Activated CD4-positive, alpha-beta T cell treated with anti-CD3 and anti-CD28 coated beads, Interleukin-2, amount 50 U/mL, for 48 hours (primary cell): ENCODE measurements at places on chromosomes 4 and X.
A peak's percentile ranks its signal among the peaks of the same experiment; 100 is the strongest.

DNA sequence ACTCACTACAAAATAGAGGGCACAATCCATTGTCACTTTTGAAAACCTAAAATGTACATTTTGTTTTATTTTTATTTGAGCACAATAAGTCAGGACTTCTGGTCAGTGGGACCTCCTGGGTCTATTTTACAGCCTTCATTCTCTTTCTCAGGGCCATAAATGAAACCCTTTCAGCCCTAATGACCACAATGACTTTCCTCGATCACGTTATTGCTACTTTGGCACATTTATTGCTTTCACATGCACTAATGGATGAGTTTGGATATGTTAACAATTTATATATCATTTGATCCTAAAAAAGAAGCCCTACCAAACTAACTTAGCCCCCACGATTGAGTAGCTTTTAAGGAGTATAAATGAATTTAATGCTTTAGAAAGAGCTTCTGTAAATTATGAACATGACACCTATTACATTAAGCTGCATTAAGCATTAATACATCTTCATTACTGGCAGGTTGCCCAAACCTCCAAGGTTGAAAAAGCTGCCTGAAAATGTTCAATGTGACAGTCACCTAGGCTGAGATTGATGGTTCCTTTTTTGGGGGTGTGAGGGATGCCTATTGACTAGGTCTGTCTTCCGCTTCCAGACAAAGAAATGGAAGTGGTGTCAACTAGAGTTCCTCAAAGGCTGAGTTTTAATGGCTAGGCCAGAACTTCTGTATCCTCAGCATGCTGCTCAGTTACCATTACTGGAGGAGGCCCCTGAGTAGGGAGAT, 296.4 kb downstream of the GPAT3 start:
- no peak for DNase-seq

GRCh38 chrX:106246511-106246910, 78.4 kb downstream of the PWWP3B start:
- DNase-seq = no peak

- no peak for DNase-seq
These were observed 122.5 kb downstream of the MAGEE1 start for GRCh38 chrX:76550016-76550415.

DNA sequence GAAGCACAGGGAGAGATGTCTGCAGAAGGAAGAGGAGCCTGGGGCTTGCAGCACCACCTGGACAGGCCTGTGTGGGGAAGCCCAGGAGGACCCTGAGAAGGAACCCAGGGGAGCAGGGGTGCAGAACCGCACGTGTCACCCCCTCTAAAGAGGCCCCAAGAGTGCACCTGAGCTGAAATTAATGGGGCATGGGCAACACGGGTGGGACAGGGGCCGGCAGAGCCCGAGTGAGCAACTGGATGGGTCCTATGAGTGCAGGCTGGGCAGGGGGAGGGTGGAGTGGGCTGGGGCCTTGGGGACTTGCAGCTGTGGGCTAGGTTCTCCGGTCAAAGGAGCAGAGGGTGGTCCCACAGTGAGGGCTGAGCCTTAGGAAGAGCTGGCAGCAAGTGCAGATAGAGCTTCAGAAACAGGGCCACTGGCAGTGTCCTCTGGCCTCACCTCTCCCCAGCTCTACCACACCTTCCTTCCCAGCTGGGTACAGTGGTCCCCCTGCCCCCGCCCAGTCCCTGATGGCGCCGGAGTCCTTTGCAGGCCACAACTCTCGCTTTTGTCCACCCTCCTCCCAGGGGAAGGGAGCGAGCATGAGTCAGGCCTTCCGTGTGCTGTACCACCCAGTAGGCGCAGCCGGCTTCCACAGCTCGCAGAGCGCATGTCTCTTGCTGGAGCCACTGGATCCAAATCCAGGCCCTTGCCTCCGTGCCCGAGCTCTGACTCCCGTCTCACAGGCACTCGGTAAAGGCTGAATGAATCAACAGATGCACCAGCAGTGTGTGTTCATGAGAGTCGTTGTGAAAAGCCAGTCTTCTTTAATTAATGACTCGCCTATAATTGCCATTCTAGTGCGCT, 131.6 kb downstream of the HMX1 start:
- DNase-seq = no peak

GRCh38 chr4:15659768-15660570, 4.8 kb upstream of the FBXL5 start:
- DNase-seq = no peak

GRCh38 chr4:108527723-108528122, 92.7 kb upstream of the RPL34 start:
- DNase-seq = no peak

DNA sequence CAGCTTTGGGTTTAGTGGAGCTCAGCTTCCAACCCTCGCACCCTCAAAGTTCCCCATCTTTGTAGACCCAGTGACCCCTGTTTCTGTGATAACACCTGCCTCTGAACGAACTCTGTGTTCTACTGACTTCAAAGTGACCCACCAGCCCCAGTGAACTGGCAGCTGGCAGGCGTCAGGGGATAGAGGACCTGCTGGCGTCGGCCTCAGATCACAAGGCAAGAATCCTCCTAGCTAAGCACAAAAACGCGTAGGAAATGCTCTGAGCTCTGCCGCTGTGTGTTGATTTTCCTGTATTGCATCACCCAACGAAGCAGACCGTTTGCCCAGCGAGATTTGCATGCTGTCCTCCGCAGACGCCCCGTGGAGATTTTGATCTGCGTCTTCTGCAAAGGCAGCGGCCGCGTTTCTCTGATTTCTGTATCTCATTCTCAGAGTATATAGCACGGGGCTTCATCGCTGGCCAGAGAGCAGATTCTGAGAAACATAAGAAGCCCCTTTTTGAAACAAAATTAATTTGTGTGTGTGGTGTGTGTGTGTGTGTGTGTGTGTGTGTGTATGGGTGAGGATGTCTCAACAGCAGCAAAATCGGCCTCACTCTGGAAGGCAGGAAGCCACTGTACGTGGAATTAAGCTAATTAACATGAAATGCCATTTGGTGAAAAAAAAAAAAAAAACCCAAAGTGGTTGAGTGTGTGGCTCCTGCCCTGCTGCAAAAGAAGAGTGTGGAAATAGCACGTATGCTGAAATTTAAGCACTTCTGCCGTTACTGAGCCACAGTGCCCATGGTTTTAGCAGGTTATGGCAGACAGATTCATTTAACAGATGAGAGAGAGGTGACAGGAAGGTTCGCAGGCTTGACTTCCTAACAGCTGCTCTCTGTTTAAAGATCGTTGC, 29.2 kb upstream of the ASMTL start:
- DNase-seq = peak; percentile 78

GRCh38 chrX:15786915-15787314, 3.4 kb upstream of the ZRSR2 start:
- no peak for DNase-seq

DNA sequence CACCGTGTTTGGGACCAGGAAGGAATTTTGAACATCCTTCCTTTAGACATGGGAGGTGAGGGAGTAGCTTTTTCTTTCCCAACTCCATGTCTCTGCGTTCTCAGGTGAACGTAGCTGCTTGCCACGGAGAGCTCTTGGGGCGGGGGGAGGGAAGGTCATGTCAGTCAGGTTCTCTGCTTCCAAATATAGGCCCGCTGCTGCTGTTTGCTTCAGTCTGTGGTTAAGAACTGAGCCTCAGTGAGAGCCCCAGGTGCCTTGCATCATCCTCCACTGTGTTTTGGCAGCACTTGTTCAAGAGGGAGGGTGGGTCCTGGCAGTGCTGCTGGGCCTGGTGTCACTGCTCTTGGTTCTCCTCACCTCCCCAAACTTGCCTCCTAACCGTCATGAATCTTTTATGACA, 46.5 kb downstream of the HADH start:
- peak; percentile 53 for DNase-seq

DNA sequence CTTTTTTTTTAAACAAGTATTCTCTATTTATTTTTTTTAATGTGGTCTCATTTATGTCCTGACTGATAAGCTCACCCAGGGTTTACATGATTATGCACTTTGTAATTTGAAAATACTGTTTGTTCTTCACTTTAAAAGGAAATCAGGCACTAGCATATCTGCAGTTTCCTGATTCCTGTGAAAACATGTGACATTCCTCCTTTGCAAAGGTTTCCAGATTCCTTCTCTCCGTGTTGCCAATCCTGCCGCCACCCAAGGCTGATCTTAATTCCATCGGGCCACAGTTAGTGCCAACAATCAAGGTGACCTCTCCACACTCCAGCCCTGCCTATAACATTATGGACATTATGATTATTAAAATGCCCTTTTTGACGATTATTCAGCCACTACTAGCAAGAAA, 225.4 kb downstream of the PCDH7 start:
- no peak for DNase-seq

- no peak for DNase-seq
These were observed 144.4 kb downstream of the PCDH18 start for GRCh38 chr4:137387924-137388323.

GRCh38 chr4:110914791-110915190, 291.9 kb upstream of the PITX2 start:
- no peak for DNase-seq

- DNase-seq = no peak
These were observed 340.8 kb downstream of the ADGRL3 start for GRCh38 chr4:61540944-61541343.

GRCh38 chr4:80425124-80426100, 89.9 kb downstream of the CFAP299 start:
- DNase-seq = no peak

- no peak for DNase-seq
These were observed 281.2 kb upstream of the DIAPH2 start for GRCh38 chrX:96403446-96403845.

GRCh38 chr4:139454111-139455045, at the start of gene RAB33B:
RAB33B (plus strand) TSS chr4:139454121; CDS start chr4:139454196, 75 bp downstream.
- no peak for DNase-seq

GRCh38 chrX:3450881-3451570, 104.6 kb upstream of the MXRA5 start:
- no peak for DNase-seq

DNA sequence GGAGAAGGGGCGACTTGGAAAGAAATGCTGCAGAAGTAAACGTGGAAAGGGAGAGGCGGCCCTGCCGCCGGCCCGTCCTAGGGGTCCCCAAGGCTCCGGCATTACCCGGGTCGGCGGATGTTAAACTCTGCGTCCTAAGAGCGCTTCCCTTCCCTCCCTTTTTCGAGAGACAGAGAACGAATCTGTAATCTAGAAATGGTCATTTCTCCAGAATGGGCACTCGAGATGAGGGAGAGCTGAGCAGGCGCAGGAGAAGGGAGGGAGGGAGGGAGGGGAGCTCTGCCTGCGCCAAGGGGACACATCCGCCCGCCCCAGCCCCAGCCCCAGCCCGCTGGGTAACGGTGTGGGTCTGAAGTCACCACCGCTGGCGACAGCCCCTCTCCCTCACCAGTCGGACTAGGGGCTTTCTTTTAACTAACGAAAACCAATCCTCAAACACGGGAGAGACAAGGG, 1.7 kb downstream of the HCFC1 start:
- no peak for DNase-seq

DNA sequence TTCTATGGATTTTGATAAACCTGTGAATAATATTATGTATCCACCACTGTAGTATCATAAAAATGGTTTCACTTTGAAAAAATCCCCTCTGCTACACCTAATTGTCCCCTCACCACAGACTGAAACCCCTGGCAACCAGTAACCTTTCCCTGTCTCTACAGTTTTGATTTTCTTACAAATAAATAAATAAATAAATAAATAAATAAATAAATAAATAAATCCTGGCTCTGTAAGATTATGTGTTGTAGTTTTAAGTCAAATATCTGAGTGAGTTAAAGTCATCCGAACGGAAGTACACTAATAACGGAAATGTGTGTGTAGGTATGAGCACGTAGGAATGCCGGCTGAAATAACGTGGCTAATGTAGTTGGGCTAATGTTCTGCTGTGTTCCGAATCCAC, 641.5 kb downstream of the GABRG1 start:
- DNase-seq = no peak

- DNase-seq = no peak
These were observed 250.7 kb downstream of the NAP1L3 start for GRCh38 chrX:93422693-93423092.

- no peak for DNase-seq
These were observed 58.0 kb downstream of the FGF16 start for GRCh38 chrX:77505227-77505626.

DNA sequence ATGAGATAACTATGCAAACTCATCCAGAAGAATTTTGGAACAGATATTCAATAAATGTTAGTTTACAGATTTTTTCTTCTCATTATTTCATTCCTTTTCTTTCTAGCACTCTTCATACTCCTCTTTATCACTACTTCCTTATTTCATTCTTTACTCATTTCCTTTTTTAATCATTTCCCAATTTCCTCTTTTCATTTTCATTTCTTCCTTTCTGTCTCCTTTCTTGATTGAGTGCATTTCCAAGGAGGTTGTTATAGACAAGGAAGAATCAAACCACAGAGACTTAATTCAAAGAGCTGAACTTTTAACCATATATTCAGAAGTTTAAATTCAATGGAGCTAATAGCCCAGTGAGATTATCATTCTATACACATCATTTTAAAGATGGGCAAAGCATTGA, 600.7 kb downstream of the ARAP2 start:
- DNase-seq = no peak

DNA sequence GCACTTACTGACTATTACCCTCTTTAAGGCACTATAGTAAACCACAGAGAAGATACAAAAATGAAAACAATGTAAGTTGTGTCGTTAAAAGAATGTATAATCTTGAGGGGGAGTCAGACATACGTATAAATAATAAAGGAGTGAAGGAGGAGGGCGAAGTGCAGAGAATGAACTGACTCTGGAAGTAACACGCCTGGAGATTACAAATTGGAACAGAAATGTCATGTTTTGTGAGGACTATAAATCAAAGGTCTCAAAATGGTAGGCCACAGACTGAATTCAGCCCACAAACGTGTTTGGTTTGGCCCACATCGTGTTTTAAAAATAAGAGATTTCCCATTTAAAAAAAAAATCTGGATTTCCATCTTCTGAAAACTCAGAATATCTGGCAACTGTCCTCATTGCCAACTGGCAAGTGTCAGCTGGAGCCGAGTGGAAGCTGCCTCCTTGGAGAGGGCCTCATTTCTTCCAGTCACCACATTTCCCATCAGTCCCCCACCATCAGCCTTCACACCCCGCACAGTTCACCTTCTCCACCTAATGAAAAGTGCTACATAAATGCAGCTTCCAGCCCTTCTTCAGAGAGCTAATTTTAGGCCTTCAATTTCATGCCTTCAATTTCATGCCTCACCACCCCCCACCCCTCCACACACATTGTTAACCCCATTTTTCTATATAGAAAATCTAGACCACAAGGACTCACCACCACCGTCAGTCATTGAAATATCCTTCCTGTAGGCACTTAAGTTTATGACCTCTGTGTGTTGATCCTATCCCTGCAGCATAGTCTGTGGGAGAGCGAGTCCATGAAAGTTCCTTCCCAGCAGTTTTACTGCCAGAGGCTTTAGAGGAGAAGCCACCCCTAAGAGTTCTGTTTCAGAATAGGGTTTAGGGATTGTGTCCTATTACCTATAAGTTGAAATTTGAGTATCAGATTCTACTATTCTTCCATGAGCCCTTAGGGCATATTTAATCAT, 32.0 kb upstream of the COL25A1 start:
- no peak for DNase-seq
